Karpas-422 (cell line): ENCODE measurements at places on chromosomes 6 and 20. TPM values are rescaled to one million over a fixed set of nuclear protein-coding genes. Genes with fewer than 3 reads are reported as not detected.

FAM217A gene
- total RNA-seq = not detected in 2 replicates

- peak; percentile 81 for DNase-seq
Measured at GRCh38 chr20:51220293-51220706, 197.4 kb upstream of the KCNG1 start.

GRCh38 chr6:11754625-11755271 is 23.9 kb downstream of the ADTRP start:
- DNase-seq = no peak

DNA sequence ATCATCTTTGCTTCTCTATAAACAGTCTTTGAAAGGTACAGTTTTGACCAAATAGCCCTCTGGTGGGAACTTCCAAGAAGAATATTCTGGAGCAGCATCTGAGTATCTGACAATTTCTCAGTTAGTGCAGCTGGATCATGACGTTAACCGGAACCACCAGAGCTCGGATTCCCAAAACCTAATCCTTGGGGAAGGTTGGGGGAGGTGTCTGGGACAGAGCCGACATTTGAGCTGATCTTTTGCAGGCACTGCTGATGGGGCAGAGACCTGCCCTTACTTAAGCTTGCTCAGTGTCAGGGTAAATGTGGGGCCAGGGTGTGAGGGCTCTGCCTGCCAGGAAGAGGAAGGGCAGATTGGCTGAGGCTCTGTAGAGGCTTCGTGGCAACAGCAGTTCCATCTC is 416.6 kb downstream of the DHX35 start:
- peak; percentile 29 for DNase-seq

ULBP2 gene
- total RNA-seq = 0.56 and 0.76 TPM in 2 replicates

DNA sequence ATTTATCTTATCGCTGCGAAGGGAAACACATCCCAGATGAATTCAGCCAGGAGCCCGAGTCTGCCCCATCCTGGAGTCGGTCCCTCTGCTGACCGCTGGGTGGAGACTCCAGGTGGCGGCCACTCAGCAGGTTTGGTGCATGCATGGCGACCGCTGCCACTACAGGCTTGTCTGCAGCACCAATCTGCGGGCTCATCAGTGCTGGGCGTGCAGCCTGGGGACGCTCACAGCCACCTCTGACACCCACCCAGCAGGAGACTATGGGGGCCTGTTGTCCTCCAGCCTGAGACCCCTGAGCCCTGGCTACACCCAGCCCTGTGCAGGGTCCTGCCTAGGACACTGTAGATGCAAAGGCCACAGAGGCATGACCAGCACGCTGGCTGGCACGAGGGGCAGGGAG is 40.5 kb upstream of the GATA5 start:
- no peak for DNase-seq

- no peak for DNase-seq
Measured at GRCh38 chr20:33524261-33524660, 34.4 kb downstream of the CBFA2T2 start.

DNA sequence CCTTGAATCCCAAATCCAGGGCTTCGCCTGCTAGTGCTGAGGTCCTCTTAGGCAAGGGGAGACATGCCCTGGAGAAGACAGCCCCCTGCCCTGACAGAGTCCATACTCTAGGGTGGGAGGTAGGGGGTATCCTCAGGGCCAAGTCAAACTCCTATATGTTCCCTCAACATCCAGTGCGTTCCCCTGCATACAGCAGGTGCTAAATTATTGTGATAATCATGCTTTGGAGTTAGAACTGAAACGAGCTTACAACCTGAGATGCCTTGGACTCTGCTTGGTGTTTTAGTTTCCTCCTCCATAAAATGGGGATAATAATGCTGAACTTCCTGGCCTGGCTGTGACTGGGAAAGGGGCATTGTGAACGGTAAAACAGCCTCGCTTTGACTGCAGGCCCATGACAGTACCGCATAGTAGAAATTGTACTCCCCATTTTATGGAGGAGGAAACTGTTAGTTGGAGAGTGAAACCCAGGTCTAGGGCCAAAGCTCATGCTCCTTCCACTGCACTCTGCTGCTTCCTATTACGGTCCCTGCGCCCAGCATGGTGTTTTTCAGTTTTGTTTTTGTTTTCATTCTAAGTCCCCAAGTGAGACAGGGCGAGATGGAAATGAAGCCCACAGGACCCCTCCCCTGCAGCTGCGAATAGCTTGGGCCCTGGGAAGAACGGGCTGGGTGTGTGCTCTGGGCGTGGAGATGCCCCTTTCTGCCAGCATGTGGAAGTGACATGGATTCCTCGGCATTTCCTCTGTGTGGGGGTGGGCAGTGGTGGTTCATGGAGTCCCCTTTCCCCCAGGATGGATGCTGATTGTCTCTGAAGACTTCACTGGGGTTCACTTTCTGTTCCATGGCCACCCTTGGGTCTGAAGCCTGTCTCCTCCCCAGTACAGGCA is 162.5 kb downstream of the VEGFA start:
- DNase-seq = no peak

WFDC12 gene
- total RNA-seq = not detected in 2 replicates

- DNase-seq = no peak
Measured at GRCh38 chr6:158654960-158655489, 5.2 kb downstream of the SYTL3 start.

EPPIN gene
- total RNA-seq = not detected in 2 replicates

- peak; percentile 87 for DNase-seq
Measured at GRCh38 chr6:104682722-104683643, 176.7 kb downstream of the HACE1 start.

- DNase-seq = no peak
Measured at GRCh38 chr6:90695316-90695715, 108.4 kb upstream of the MAP3K7 start.

DNA sequence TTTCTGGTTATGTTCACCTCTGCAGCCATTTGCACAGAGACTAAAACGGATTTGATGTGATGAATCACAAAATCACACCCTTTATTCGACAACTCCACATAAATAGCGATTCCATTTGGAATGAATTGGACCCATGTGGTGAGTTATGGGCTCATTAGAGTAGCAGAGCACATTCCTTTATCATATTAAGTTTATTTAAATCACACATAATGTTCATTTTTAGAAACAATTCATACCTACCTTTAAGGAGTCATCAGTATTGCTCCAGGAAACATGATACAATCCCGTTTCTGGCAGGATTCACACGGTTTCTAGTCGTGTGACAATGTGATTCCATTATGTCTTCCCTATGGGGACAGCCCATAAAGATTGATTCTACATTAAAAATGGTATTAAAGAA is 303.5 kb downstream of the CDH4 start:
- no peak for DNase-seq

KCNB1 gene
- not detected in 2 replicates for total RNA-seq

GRCh38 chr6:20028562-20028961 is 183.7 kb downstream of the MBOAT1 start:
- DNase-seq = no peak

GRCh38 chr6:170011204-170012036 is 260.0 kb downstream of the ERMARD start:
- no peak for DNase-seq
